ENCODE measurements at places on chromosomes 7 and 10.

DNA sequence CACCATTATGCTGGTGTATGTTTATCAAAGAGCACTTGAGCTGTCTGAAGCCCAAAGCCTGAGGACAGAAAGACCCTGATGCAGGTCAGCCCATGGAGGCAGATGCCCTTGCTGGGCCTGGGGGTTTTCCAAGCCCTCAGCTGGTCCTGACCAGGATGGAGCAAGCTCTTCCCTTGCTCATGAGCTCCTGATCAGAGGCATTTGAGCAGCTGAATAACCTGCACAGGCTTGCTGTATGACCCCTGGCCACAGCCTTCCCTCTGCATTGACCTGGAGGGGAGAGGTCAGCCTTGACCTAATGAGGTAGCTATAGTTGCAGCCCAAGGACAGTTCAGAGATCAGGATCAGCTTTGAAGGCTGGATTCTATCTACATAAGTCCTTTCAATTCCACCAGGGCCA lies 13.0 kb downstream of the AQP1 start:
- DNase-seq = peak; percentile 12

GRCh38 chr10:99766302-99766681 lies 16.1 kb upstream of the ABCC2 start:
- peak; percentile 41 for DNase-seq

GRCh38 chr7:157664034-157664433 lies 327.2 kb downstream of the DNAJB6 start:
- DNase-seq = no peak

DNA sequence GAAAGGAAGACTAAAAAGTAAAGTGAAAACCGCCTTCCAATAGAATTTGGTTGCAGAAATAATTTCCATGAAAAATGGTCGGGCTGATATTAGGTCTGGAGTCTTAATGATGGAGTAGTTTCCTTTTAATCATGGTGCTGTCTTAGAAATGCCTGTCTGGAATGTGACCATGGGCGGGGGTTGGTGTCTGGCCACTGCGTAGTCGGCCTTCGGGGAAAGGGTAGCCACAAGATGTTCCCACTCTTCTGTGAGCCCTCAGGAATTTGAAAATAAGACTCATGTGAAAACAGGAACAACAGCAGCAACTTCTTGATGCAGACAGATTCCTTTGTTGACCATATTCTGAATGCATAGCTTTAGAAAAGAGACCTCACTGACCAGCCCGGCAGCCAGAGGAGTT lies 176.8 kb downstream of the KIAA1217 start:
- no peak for DNase-seq

DNA sequence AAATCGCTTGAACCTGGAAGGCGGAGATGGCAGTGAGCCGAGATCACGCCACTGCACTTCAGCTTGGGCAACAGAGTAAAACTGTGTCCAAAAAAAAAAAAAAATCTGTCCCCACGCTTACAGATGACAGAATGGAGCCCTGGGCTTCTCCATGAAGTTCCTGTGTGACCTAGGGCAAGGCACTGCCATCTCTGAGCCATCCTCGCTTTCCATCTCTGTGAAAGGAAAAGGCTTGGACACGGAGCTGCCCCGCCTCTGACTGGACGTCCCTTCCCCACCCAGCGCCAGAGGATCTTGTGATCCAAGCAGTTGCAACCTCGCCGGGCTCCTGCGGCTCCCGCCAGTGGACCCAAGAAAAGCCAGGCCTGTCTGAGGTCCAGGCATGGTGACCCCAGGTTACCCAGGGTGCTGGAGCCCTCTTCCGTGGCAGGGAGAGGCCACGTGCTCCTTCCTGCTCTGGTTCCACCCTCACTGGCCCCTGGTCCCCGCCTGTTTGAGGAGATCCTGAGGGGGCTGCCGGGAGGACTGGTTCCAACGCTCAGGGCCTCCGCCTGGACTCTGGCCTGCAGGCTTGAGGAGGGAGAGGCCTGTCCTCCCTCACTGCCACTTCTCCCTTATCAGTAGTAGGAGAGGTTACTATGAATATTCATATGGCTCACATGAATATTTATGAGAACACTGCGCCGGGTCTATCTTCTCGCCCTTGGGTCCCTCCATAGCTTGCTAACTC lies 25.6 kb upstream of the ELFN1 start:
- DNase-seq = no peak

DNA sequence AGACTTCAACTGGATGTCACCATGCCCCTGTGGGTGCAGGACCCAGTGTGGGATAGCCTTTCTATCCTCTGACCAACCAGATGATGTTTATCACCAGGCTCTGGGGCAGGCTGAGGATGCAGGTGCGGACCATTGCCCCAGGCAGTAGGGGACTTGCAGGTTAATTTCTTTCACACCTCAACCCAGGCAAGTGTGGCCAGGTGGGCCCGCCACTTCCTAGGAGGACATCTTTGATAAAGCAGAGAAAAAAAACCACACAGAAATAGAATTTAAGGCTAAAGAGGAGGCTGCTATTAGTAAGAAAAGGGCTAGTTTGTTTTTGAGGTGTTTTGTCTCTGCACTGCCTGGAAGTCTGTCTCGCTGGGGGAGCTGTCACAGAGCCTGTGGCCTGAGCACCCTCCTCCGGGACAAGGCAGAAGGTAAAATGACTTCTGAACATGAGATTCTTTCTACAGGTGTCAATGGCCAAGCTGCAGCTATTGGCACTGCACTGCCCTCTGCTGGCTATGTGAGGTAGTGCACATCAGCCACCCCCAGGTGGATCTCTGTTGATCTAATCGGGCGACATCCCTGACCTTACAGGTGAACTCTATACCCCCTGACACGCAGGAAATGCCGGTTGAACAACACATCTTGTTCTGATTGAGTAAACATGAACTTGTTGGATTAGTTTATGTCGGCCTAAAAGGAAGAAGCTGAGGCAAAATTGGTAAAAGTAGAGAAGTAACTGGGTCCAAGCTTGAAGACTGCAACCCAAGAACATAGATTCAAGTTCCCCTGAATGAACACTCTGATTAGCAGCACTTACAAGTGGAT lies 21.0 kb downstream of the UPP1 start:
- DNase-seq = peak; percentile 83

GRCh38 chr10:93408783-93409182 lies 73.4 kb downstream of the MYOF start:
- DNase-seq = no peak

DNA sequence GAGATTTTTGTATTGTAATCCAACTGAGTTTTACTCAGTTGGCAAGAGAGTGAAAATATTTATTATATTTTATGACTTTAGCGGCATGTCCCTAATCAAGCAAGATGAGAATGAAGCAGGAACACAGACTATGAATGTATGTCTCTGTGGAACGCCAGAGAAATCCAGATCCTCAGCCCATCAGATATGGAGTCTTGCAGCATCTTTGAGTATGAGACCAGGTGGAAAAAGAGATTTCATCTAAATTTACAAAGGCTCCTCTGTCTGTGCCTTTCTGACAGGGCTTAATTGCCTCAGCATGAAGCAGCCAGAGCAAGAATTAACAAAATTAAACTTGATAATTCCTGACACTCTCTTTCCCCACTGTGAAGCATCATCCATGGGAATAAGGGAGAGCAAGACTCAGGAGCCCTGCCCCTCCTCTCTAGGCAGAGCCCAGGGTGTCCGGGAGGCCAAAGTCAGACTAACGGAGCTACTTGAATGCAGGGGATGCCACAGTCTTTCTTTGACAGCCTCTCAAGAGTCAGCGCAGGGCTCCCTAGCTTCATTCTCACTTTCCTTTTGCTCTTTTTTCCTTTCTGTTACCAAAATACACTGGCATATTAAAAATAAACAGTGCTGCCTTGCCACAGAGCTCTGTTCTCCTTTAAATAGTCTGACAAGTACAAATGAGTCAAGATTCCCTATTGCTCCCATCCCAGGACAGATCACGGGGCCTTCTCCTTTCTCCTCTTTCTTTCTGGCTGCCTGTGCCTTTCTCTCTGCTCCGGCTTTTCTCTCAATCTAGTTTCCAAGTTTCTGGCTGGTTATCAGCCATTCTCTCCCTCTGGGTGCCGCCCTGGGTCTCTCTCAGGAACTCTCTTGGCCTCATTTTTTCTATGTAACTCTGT lies 132.2 kb upstream of the INHBA start:
- no peak for DNase-seq

DNA sequence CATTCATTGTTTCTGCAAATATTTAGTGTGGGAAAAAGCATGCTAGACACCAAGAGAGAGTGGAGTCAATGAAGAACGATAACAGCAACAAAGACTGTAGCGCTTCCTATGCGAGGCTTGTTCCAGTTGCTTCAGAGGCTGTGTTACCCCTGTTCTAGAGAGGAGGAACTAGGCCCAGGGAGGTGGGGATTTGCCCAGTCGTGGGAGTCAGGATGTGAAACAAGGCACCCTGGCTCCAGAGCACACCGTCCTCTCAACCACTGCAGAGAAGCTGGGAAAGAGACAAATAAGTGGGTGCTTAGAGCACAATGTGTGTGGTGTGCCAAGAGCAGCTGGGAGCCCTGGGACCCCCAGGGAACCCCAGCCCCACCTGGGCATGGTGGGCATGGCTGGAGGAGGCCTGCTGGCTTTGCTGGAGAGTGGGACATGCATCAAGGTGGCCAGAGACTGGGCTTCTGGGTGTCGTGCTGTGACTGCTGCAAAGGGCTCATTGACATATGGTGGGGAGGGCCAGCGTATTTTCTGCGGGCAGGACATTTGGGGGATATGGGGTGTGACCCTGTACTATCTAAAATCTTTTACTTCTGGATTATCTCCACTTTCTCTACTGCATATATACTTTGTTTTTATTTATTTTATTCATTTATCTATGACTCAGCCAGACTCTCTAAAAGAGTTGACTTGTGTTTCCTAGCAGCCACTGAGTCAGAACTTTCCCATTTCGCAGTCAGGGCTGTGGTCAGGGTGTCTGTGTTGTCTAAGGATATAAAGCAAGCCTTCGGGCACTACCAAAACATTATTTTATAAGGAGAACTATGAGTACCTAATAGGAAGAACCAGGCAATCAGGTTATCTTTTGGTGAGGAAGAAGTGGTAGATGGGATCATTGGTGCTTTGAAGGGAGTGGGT lies 95.4 kb downstream of the TCF7L2 start:
- DNase-seq = no peak

Measured in GM13976 (cell line).